Tibial artery (tissue), 4 donors: ENCODE measurements at places on chromosomes 2 and 18.

DNA sequence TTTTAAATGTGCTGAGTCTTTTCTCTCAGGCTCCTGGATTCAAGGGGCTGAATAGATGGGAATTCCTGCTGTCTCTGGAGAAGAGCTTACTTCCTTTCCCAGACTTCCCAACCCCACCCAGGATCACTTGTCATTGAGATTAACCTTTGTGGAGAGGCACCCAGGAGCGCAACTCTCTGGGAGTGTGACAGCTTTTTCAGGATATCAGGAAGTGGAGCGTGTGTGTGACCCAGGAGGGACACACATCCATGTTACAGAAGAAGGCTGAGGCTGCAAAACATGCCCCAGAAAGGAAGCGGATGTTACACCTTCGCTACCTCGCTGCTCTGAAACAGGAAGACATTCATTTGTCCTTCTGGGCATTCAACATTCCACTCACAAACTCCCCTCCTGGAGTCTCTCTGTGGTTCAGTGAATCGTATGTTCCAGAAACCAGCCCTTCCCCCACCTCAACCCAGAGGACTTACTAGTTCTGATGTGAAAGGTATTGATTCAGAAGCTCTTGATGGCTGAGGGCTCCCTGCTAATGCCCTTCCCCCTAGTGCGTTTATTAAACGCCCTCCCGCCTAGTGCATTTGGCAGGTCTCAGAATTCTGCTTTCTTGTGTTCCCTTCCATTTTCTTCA lies 523.9 kb downstream of the TNS1 start:
- DNase-seq = no peak
- H3K27ac ChIP-seq = no peak overlapping the region
- H3K27me3 ChIP-seq = no peaks in the 10 kb centered on the region
- no peak overlapping the region for H3K4me3 ChIP-seq

DNA sequence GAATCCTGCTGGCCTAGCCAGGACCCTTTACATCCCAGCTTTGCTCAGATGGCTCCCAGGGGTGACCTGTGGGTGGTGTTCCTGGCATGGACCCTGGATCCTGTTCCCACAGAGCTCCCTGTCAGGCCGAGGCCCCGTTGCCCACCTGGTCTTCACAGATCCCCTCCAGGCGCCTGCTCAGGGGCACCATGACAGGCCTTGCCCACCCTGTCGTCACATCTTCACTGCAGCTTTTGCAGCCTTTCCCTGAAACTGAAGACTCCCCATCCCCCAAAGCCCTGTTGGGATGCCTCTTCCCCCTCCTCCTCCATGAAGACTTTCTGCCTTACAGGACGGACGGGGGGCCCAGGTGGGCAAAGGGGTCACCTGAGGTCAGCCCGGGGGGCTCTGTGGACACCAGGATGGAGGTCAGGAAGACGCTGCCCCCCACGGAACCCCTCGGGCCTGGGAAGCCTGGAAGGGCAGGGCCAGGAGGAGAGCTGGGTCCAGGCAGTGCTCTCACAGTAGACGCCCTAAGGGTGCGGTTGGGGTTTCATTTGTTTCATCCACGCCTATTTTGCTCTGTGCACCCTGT lies 13.0 kb upstream of the KIF1A start:
- no peak overlapping the region for H3K27ac ChIP-seq
- H3K4me1 ChIP-seq = peaks cover 12% of the 10 kb centered on the region
- no peak for DNase-seq
- no peaks in the 10 kb centered on the region for H3K36me3 ChIP-seq
- H3K4me3 ChIP-seq = no peak overlapping the region

- no peak overlapping the region for H3K27ac ChIP-seq
- H3K27me3 ChIP-seq = no peaks in the 10 kb centered on the region
- H3K36me3 ChIP-seq = no peaks in the 10 kb centered on the region
These were observed 816.2 kb downstream of the MBD2 start for GRCh38 chr18:53408271-53408670.

DNA sequence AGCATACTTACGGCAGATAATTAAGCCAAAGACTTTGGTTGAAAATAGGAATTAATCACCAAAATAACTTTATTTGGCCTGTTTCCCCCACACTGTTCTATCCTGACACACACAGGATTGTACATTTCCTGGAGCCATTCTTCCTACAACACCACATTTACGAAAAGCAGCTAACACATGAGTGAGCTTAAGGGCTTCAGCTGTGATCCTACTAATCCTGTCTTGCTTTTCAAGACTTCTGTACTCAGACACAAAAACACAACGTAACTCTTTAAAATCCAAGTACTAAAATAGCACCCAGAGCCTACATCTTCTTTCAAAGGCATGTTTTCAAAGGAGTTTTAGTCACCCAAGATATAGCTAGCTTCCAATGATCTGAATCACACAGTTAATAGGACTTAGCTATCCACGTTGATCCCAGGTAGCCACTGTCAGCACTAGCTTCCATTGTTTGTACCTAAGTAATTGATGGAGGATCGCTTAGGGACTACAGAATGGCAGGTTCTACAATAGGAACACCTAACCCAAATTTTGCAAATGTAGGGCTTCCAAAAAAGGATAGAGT lies 42.8 kb upstream of the TTC39C start:
- H3K4me1 ChIP-seq = no peaks in the 10 kb centered on the region
- H3K36me3 ChIP-seq = no peaks in the 10 kb centered on the region
- DNase-seq = no peak
- no peak overlapping the region for H3K4me3 ChIP-seq

- H3K27me3 ChIP-seq = no peaks in the 10 kb centered on the region
- no peaks in the 10 kb centered on the region for H3K36me3 ChIP-seq
- H3K4me3 ChIP-seq = no peak overlapping the region
- peaks cover 13% of the 10 kb centered on the region for H3K4me1 ChIP-seq
These were observed 285.8 kb upstream of the GYPC start for GRCh38 chr2:126370201-126370600.

DNA sequence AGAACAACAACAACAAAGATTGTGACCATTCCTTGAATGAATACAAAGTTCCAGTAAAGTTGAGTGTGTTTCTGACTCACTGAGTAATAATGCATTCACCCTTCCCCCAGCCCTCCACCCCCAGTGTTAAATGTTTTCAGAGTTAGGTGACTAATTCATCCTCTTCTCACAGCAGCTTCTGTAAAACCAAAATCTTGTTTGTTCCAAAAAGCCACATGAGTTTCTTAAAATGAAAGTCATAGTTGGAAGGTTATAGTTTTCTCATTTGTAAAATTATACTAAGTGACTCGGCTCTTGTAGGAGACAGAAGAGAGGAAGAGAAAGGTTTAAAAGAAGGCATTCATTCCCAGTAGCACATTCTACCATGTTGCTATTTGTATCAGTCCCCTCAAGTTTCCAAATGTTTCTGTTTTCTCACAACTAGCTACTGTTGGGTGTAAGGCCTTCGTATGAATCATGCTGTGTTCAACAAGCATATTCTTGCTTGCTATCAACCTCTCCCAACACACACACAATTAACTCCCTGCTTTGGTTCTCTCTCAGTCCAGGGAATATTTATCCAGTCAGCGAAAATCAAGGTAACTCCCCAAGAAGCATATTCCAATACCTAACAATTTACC lies 75.3 kb downstream of the MBD2 start:
- H3K4me1 ChIP-seq = peaks cover 8% of the 10 kb centered on the region
- no peaks in the 10 kb centered on the region for H3K27me3 ChIP-seq
- no peak overlapping the region for H3K4me3 ChIP-seq
- peaks cover 3% of the 10 kb centered on the region for H3K36me3 ChIP-seq
- DNase-seq = peak; percentile 32
- peak overlapping the region; percentile 26 for H3K27ac ChIP-seq

GRCh38 chr2:121196849-121197155 lies 88.2 kb downstream of the TFCP2L1 start:
- H3K36me3 ChIP-seq = no peaks in the 10 kb centered on the region

DNA sequence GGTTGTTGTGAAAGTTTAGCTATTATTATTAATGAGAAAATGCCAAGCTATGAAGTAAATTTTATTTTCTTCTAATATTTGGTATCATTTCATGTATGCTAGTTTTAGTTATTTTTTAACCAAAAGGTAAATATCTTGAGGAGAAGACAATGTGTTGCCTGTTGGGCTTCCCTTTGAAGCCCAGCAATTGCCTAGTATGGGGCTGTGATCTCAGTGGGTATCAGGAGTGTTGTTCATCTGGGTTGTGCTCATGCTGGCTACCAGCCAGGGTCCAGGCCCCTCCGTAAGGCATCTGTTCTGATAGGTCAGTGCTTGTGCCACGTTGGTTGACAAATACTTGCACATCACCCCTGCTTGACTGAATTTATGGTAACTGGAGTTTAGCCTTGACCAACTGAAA lies 38.0 kb upstream of the DARS1 start:
- H3K4me3 ChIP-seq = no peak overlapping the region
- H3K4me1 ChIP-seq = no peaks in the 10 kb centered on the region
- no peaks in the 10 kb centered on the region for H3K36me3 ChIP-seq
- DNase-seq = no peak
- peaks cover 9% of the 10 kb centered on the region for H3K27me3 ChIP-seq

GRCh38 chr2:173101687-173102086 lies 26.0 kb downstream of the MAP3K20 start:
- H3K27me3 ChIP-seq = no peaks in the 10 kb centered on the region
- peaks cover 13% of the 10 kb centered on the region for H3K4me1 ChIP-seq
- no peak for DNase-seq

GRCh38 chr2:152056418-152056817 lies 42.4 kb downstream of the CACNB4 start:
- no peak overlapping the region for H3K4me3 ChIP-seq
- H3K27ac ChIP-seq = no peak overlapping the region
- no peaks in the 10 kb centered on the region for H3K4me1 ChIP-seq
- no peaks in the 10 kb centered on the region for H3K36me3 ChIP-seq
- no peak for DNase-seq
- H3K27me3 ChIP-seq = no peaks in the 10 kb centered on the region

- no peak overlapping the region for H3K4me3 ChIP-seq
- no peak overlapping the region for H3K27ac ChIP-seq
- H3K27me3 ChIP-seq = no peaks in the 10 kb centered on the region
- no peaks in the 10 kb centered on the region for H3K4me1 ChIP-seq
- no peak for DNase-seq
These were observed 86.9 kb upstream of the LMAN1 start for GRCh38 chr18:59446012-59446411.

- H3K27me3 ChIP-seq = peaks cover 19% of the 10 kb centered on the region
- DNase-seq = no peak
- no peaks in the 10 kb centered on the region for H3K4me1 ChIP-seq
- H3K4me3 ChIP-seq = no peak overlapping the region
- H3K27ac ChIP-seq = no peak overlapping the region
These were observed 36.5 kb upstream of the CCDC93 start for GRCh38 chr2:118050386-118050785.

DNA sequence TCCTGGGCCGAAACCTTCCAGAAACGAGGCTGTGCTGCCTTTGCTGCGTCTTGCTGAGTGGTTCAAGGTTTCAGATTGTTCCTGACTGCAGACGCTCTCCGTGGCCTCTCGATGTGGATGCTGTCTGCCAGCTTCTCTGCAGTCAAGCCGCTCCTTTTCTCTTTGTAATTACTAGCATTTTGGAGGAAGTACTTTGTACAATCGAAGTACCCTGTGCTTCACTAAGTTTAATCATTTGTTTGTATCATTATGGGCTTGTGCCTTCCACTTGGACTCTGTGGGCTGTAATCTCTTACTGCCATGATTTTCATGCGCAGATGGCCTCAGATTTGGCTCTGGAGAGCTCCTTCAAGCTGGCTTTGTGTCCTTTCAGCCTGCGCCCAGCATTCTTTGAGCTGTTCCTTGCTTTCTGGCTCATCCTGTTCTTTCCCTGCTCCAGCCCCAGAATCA lies 49.3 kb downstream of the TRAF3IP1 start:
- H3K4me1 ChIP-seq = no peaks in the 10 kb centered on the region
- no peak overlapping the region for H3K4me3 ChIP-seq
- DNase-seq = no peak
- no peak overlapping the region for H3K27ac ChIP-seq
- H3K27me3 ChIP-seq = no peaks in the 10 kb centered on the region

GRCh38 chr18:77857678-77858655 lies 608.3 kb downstream of the GALR1 start:
- no peaks in the 10 kb centered on the region for H3K36me3 ChIP-seq
- H3K27ac ChIP-seq = no peak overlapping the region
- H3K27me3 ChIP-seq = no peaks in the 10 kb centered on the region
- H3K4me3 ChIP-seq = no peak overlapping the region
- no peaks in the 10 kb centered on the region for H3K4me1 ChIP-seq
- no peak for DNase-seq

DNA sequence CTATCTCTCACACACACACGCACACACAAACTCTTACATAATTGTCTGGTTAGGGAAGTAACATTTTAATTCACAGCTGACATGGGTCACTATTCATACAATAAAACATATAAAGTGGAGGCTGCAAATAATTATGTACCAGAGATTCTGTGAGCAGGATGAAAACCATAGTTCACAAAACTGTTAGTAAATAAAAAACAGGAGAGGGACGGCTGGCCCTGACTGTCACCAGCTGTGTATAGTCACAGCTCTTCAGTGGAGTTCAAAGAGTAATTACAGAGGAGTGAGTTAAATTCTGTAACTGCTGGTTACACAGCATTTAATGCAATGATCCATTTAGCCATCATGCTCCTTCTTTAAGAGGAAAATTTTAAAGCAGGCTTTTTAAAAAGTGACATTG lies 76.9 kb downstream of the NRXN1 start:
- no peaks in the 10 kb centered on the region for H3K4me1 ChIP-seq
- H3K36me3 ChIP-seq = no peaks in the 10 kb centered on the region
- H3K27ac ChIP-seq = no peak overlapping the region
- no peak for DNase-seq
- no peaks in the 10 kb centered on the region for H3K27me3 ChIP-seq

DNA sequence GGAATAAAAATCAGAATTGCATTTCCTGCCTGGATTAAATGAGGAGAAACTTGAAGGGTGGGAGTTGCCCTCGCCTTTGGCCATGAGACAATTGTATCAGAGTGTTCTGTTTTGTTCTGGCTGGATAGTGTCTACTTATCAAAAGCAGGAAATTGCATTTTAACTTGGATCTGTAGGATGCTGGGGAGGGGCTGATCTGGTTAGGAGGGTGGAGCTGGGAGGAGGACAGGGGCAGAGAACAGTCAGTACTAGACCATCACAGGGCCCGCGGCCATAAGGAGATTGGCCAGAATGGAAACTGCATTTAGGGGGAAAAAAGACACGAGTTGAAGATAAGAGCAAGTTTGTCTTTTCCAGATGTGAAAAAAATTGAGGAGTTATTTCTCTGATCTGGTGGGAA lies 199.1 kb upstream of the POU3F3 start:
- no peak overlapping the region for H3K4me3 ChIP-seq
- H3K27me3 ChIP-seq = no peaks in the 10 kb centered on the region
- DNase-seq = peak; percentile 47
- H3K27ac ChIP-seq = no peak overlapping the region

GRCh38 chr2:167144179-167144898 lies 256.1 kb downstream of the XIRP2 start:
- DNase-seq = no peak
- H3K27ac ChIP-seq = no peak overlapping the region
- H3K36me3 ChIP-seq = no peaks in the 10 kb centered on the region

GRCh38 chr2:36704475-36705150 lies 8.1 kb downstream of the VIT start:
- no peaks in the 10 kb centered on the region for H3K27me3 ChIP-seq
- no peak overlapping the region for H3K27ac ChIP-seq
- peak; percentile 60 for DNase-seq
- H3K4me3 ChIP-seq = no peak overlapping the region
- H3K36me3 ChIP-seq = no peaks in the 10 kb centered on the region

- H3K27me3 ChIP-seq = no peaks in the 10 kb centered on the region
- no peaks in the 10 kb centered on the region for H3K4me1 ChIP-seq
- H3K27ac ChIP-seq = no peak overlapping the region
- no peaks in the 10 kb centered on the region for H3K36me3 ChIP-seq
These were observed 53.2 kb downstream of the GBX2 start for GRCh38 chr2:236114959-236115358.
